ENCODE measurements at places on chromosomes 3 and 15.

GRCh38 chr15:87753539-87753938, 503.0 kb downstream of the NTRK3 start:
- no peak for DNase-seq
- H3K4me3 ChIP-seq = no peak overlapping the region
- no peak overlapping the region for H3K27ac ChIP-seq
- no peaks in the 10 kb centered on the region for H3K4me1 ChIP-seq

DNA sequence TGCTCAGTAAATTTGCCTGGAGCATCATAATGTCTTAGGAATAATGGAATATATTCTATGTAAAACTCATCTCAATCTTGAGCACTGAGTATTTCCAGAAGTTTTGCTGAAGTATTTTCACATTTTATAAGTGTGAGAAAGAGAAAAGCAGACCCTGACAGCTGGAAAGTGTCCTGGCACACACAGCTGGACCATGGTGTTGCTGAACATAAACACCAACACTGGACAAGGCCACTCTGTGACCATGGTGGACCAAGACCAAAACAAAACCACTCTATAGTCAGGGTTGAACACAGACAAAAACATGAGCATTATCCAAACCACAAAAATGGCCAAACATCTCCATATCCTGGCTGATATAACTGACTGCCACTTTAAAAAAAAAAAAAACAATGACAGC, 15.1 kb upstream of the SGO1 start:
- no peak for DNase-seq
- H3K4me1 ChIP-seq = no peaks in the 10 kb centered on the region
- no peak overlapping the region for H3K4me3 ChIP-seq
- H3K27ac ChIP-seq = no peak overlapping the region

DNA sequence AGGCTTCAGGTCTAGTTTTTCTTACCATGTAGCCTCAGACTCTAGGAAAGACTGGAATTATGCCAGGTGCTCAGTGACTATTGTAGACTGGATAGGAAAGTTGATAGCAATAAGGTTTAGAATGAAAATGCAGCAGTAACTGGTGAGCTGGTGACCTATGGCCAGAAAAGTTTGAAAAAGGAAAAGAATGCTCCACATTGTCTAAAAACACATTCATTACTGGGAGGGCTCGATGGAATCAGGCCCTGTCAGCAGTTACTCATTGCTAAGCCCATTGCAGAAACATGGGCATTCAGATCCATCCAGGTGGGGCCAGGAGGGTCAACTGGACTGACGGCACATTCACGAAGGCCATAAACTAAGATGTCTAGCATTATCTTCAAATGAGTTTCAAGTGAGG, 8.7 kb upstream of the MBNL1 start:
- no peaks in the 10 kb centered on the region for H3K27me3 ChIP-seq
- no peak overlapping the region for H3K4me3 ChIP-seq
- no peak for DNase-seq
- H3K36me3 ChIP-seq = no peaks in the 10 kb centered on the region
- H3K4me1 ChIP-seq = peaks cover 16% of the 10 kb centered on the region

- H3K4me3 ChIP-seq = peak overlapping the region; percentile 98
- no peaks in the 10 kb centered on the region for H3K36me3 ChIP-seq
- no peaks in the 10 kb centered on the region for H3K27me3 ChIP-seq
- peaks cover 25% of the 10 kb centered on the region for H3K4me1 ChIP-seq
- no peak for DNase-seq
These were observed 679 bp upstream of the MYD88 start for GRCh38 chr3:38137615-38138348.

GRCh38 chr15:62561571-62561970, 396.5 kb upstream of the C2CD4B start:
- no peak for DNase-seq
- no peaks in the 10 kb centered on the region for H3K4me1 ChIP-seq
- H3K4me3 ChIP-seq = no peak overlapping the region
- H3K27ac ChIP-seq = no peak overlapping the region
- no peaks in the 10 kb centered on the region for H3K36me3 ChIP-seq
- H3K27me3 ChIP-seq = peaks cover 2% of the 10 kb centered on the region

DNA sequence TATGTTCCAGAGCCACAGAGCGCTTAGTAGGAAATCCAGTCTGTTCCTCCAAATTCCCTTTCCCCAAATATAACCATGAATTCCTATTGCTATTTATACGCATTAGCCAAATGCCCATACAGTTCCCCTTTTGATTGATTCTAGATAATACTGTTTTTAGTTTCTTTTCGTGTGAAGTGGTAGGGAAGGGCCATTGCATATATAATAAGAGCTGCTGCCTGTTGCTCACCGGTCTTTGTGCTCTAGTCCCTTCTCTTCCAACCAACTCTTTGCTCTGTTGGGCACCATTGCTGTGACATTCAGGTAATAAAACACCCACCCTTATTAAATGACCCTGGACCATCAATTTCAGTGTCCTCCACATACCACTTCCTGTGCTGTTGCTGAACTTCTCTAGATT, 379.9 kb upstream of the KCNMB2 start:
- H3K4me3 ChIP-seq = no peak overlapping the region
- H3K27me3 ChIP-seq = no peaks in the 10 kb centered on the region
- H3K36me3 ChIP-seq = no peaks in the 10 kb centered on the region
- no peak for DNase-seq

- H3K4me1 ChIP-seq = peaks cover 16% of the 10 kb centered on the region
These were observed 99.6 kb downstream of the TMCC1 start for GRCh38 chr3:129793942-129794310.

GRCh38 chr3:18809640-18810305, 338.5 kb upstream of the KCNH8 start:
- no peaks in the 10 kb centered on the region for H3K36me3 ChIP-seq
- no peak overlapping the region for H3K27ac ChIP-seq
- no peak overlapping the region for H3K4me3 ChIP-seq
- DNase-seq = no peak
- no peaks in the 10 kb centered on the region for H3K4me1 ChIP-seq
- no peaks in the 10 kb centered on the region for H3K27me3 ChIP-seq

- no peaks in the 10 kb centered on the region for H3K4me1 ChIP-seq
- no peak overlapping the region for H3K27ac ChIP-seq
- H3K27me3 ChIP-seq = no peaks in the 10 kb centered on the region
- no peak for DNase-seq
- no peak overlapping the region for H3K4me3 ChIP-seq
These were observed 29.6 kb upstream of the MGLL start for GRCh38 chr3:127851899-127852298.

GRCh38 chr3:191912616-191913204, 451.7 kb downstream of the PYDC2 start:
- no peaks in the 10 kb centered on the region for H3K36me3 ChIP-seq
- H3K27ac ChIP-seq = no peak overlapping the region
- DNase-seq = no peak
- H3K4me3 ChIP-seq = no peak overlapping the region
- H3K27me3 ChIP-seq = no peaks in the 10 kb centered on the region
- H3K4me1 ChIP-seq = no peaks in the 10 kb centered on the region

- peaks cover 34% of the 10 kb centered on the region for H3K4me1 ChIP-seq
- no peak overlapping the region for H3K4me3 ChIP-seq
- H3K36me3 ChIP-seq = no peaks in the 10 kb centered on the region
- no peak overlapping the region for H3K27ac ChIP-seq
- no peak for DNase-seq
- no peaks in the 10 kb centered on the region for H3K27me3 ChIP-seq
These were observed 91.1 kb downstream of the LINGO1 start for GRCh38 chr15:77541421-77542181.

DNA sequence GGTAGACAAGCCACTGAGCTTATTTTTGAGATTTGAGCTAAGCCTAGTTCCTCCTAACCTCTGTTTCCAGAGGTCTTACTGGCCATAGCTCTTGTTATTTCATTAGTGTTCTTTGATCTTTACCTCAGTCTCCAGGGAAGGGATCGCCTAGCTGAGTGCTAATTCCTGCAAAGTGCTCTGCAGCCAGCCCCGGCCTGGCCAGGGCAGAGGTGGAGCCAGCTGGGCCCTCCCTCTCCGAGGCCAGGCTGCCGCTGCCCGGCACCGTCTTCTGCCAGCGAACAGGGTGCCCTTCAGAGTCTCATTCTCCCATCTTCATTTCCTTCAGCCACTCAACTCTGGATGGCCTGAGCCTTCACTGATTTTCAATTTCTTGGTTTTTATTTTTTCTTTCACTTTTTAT, 19.7 kb downstream of the FAN1 start:
- H3K27ac ChIP-seq = no peak overlapping the region
- no peak for DNase-seq
- H3K27me3 ChIP-seq = no peaks in the 10 kb centered on the region
- no peak overlapping the region for H3K4me3 ChIP-seq
- peaks cover 17% of the 10 kb centered on the region for H3K4me1 ChIP-seq
- H3K36me3 ChIP-seq = peaks cover 14% of the 10 kb centered on the region

- no peak for DNase-seq
- H3K4me3 ChIP-seq = no peak overlapping the region
- no peaks in the 10 kb centered on the region for H3K4me1 ChIP-seq
- H3K27me3 ChIP-seq = no peaks in the 10 kb centered on the region
- no peak overlapping the region for H3K27ac ChIP-seq
These were observed 9.9 kb downstream of the P3H2 start for GRCh38 chr3:190110826-190111225.

- H3K4me1 ChIP-seq = no peaks in the 10 kb centered on the region
- DNase-seq = no peak
- no peak overlapping the region for H3K27ac ChIP-seq
- H3K27me3 ChIP-seq = no peaks in the 10 kb centered on the region
- H3K36me3 ChIP-seq = no peaks in the 10 kb centered on the region
- H3K4me3 ChIP-seq = no peak overlapping the region
These were observed 148.1 kb downstream of the WDR72 start for GRCh38 chr15:53611145-53611920.

DNA sequence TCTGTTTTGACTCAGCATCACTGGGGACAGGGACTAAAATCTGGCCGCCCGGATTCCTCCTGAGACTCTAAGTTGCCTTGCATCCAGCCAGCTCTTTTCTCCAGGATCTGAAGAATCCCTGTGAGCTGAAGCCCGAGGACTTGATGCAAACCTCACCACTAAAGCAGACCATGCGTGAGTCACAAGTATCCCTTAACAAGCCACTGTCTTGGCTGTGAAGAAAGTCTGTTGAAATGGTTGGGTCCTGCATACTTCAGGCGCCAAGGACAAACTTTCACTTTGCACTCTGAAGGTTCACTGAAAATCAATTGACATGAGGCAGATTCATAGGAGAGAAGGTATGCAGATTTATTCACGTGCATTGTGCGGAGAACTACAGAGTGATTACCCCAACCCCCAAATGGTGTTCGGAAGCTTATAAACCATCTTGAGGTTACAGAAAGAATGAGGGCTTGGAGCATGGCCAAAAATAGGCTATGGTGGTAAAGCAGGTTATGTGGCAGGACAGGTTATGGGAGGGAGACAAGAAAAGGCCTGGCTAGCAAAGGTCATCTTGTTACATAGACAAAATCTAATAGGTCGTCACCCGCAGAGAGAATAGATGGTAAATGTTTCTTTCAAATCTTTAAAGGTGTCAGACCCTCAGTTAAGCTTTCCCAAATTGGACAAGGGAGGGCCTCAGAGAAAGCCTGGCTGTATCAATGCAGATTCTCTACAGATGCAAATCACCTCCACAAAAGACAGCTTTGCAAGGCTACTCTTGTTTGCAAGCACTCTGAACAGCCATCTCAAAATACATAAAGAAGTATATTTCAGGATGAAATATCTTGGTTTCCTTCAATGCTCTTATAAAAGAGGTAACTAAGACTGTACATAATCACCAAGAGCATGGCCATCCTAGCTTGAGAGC, 126.3 kb upstream of the PLAAT1 start:
- no peak overlapping the region for H3K27ac ChIP-seq
- H3K36me3 ChIP-seq = no peaks in the 10 kb centered on the region
- no peaks in the 10 kb centered on the region for H3K4me1 ChIP-seq
- DNase-seq = no peak
- H3K4me3 ChIP-seq = no peak overlapping the region

GRCh38 chr3:160781863-160782262, 25.8 kb downstream of the PPM1L start:
- no peaks in the 10 kb centered on the region for H3K4me1 ChIP-seq
- H3K27ac ChIP-seq = no peak overlapping the region
- H3K4me3 ChIP-seq = no peak overlapping the region
- H3K27me3 ChIP-seq = no peaks in the 10 kb centered on the region
- DNase-seq = no peak

DNA sequence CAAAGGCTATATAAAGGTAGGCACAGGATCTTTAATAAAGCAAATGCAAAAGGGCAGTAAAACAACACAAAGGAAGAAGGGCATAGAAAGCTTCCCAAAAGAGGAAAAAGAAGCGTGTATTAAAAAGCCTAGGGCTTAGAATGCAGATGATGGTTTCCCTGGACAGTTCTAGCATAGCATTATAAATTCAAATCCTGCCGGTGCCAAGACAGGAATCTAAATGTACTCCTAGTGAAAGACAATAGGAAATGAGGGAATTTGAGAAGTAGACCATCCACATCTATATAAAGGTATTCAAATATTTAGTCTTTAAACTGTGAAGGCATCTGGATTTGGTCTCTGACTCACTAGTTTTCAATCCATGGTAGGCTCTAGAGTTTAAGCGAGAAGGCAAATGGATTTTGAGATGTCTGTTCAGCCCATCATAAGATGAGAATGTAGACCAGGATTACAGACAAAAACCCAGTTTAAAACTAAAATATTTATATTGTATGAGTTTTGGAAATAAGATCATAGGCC, 431.8 kb downstream of the TBL1XR1 start:
- H3K27me3 ChIP-seq = no peaks in the 10 kb centered on the region
- H3K36me3 ChIP-seq = no peaks in the 10 kb centered on the region
- H3K27ac ChIP-seq = no peak overlapping the region

DNA sequence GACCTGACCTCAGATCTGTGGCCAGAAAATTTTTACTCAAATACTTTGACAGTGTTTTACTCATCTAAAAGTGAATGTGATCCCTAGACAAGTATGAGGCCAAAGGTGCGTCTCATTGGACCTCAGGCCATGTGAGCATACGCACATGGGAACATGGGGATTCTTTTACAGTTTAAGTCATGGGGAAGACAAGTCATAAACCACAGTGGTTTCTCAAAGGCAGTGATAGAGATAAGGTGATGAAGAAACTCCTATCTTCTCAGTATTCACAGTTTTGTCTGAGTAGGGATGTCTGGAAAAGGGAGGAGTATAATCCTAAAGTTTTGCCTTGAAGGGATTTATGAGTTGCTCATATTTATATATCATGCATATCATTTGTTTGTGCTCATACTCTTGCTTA, 173.8 kb downstream of the FNDC3B start:
- peak overlapping the region; percentile 80 for H3K27ac ChIP-seq
- peak; percentile 49 for DNase-seq
- 0 out of 2 replicates have a peak overlapping the region, but pooled peaks have one; percentile 20 for H3K4me3 ChIP-seq
- H3K36me3 ChIP-seq = no peaks in the 10 kb centered on the region
- peaks cover 24% of the 10 kb centered on the region for H3K4me1 ChIP-seq

DNA sequence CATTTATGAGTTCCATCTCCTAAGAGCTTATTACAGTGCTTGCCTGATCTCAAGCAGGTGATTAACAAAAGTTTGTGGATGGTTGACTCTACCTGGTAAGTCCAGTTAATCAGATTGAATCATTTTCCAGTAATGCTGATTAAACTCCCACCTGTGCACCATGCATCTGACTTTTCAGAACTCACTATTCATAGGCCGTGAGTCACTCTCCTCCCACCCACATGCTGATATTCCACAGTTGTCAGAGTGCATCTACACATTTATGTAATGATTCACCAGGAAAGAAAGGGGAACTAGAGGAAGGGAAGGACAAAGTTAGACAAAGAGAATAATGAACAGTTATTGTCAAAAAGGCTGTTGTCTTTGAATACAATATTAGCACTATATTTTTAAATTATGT, 106.2 kb upstream of the UBE3A start:
- DNase-seq = no peak
- H3K4me1 ChIP-seq = no peaks in the 10 kb centered on the region
- no peak overlapping the region for H3K4me3 ChIP-seq
- no peaks in the 10 kb centered on the region for H3K27me3 ChIP-seq
